ENCODE measurements at places on chromosomes 1 and 21.

GRCh38 chr1:179923029-179923428, 31.6 kb upstream of the CEP350 start:
- DNase-seq, result no peak

DNA sequence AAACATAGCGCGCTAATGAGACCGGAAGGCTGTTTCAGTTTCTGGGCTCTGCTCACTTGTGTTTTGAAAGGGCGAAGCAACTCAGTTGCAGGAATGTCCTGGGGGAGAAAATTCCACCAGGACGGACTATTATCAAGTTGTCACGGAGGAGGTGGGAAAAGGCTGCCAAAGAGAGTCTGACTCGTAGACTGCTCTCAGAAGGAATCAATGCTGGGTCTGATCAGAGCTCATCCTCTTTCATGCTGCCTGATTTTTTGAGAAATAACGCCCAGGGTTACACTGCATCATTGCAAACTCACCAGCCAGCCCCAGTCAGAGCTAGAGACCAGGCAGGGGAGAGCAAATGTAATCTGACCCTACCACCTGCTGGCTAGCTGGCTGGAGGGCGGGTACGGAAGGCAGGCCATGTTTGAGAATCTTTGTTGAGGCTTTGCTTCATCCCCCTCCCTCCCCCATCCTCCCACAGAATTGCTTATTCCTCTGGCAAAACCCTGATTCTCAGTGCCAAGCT, 36.4 kb upstream of the BCL9 start:
- DNase-seq, result peak; percentile 17

DNA sequence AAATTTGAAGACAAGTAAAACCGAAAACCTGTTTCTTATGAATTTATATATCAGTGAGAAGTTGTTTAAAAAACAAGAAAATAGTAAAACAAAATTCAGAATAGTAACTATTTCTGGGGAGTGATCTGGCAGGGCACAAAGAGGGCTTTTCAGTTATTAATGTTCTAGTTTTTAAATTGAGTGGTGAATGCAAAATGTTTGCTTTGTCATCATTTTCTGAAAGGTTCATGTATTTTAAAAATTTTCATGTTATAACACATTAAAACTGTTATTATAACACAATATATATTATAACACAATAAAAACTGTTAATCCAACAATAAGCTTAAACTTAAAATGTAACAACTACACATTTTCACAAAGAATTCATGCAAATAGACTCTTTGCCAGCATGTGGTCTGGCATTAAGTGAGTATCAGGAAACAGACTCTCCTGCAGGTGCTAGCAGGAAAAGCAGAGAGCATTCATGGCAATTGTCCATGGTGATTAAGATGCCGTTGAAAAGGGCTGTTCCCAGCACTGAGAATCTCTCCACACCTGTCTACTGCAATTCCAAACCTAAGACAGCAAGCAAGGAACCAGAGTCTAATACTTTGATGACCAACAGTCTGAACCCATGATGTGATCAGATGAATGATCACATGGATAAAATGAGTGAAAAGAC, 204.9 kb downstream of the TBX15 start:
- DNase-seq, result no peak

- DNase-seq, result no peak
Measured at GRCh38 chr1:232292239-232292638, 337.7 kb downstream of the SIPA1L2 start.

GRCh38 chr1:76101548-76101947, 27.0 kb downstream of the ST6GALNAC3 start:
- DNase-seq, result no peak

- no peak for DNase-seq
Measured at GRCh38 chr1:207884266-207885029, 26.5 kb downstream of the CD34 start.

DNA sequence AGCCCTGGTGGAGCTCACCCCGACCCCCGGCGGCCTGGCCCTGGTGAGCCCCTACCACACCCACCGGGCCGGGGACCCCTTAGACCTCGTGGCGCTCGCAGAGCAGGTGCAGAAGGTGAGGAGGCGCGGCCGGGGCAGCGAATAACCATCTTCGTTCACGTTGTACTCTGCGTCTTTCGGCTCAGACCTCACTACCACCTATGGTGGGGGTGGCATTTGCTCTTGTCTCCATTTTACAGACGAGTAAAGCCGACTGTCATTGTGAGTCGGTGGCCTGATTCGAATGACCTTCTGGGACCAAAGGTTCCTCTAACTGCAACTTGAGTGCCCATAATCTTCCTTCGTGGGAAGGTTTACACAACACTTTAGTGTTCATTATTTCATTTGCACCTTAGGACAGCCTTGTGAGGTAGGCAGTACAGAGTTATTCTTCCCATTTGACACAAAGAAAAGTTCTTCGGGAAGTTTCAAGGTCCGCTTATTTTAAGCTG, 506 bp downstream of the C1orf50 start:
- DNase-seq, result no peak

GRCh38 chr1:106465666-106466065, 590.8 kb upstream of the PRMT6 start:
- DNase-seq, result no peak

- no peak for DNase-seq
Measured at GRCh38 chr1:91622616-91623015, 122.0 kb downstream of the CDC7 start.

- peak; percentile 15 for DNase-seq
Measured at GRCh38 chr21:35291973-35292627, 243.0 kb upstream of the RUNX1 start.

GRCh38 chr1:229347528-229347927, 4.7 kb upstream of the CCSAP start:
- no peak for DNase-seq

DNA sequence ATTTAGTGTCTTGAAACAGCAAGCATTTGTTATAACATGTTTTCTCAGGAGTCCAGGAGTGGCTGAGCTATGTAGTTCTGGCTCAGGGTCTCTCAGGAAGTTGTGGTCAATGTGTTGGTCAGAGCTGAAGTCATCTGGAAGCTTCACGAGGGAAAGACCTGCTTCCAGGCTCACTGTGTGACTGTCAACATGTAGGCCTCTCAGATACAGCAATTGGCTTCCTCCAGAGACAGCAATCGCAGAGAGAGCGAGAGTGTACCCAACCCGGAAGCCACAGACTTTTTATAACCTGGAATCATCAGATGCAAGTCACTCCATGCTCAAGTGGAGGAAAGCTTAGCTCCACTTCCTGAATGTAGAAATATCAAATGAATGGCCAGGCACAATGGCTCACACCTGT, 40.9 kb downstream of the TNFRSF9 start:
- peak; percentile 47 for DNase-seq

DNA sequence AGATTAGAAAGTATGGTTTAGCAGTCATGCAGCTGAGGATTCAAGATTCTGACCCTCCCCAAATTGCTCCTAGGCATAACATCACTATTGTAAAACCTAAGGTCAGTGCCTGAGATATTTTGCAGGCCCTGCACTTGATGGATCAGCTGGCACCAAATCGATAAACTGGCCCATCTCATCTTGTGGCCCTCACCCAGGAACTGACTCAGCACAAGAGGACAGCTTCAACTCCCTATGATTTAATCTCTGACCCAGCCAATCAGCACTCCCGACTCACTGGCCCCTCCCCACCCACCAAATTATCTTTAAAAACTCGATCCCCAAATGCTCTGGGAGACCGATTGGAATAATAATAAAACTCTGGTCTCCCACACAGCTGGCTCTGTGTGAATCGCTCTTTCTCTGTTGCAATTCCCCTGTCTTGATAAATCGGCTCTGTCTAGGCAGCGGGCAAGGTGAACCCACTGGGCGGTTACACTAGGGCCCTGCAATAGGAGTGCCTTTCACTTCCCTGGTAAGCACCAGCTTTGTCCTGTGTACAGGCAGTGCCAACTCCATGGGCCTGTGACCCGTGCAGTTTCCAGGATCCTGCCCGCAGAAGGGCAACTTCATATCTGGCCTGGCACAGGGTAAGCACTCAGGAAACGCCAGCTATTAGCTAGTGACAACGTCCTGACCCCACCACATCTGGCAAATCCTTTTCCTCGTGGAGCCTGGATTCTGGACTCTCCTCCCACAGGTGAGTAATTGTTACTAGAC, 28.7 kb upstream of the SLC2A5 start:
- no peak for DNase-seq

- DNase-seq, result peak; percentile 74
Measured at GRCh38 chr1:63813829-63814277, 40.0 kb downstream of the ROR1 start.

DNA sequence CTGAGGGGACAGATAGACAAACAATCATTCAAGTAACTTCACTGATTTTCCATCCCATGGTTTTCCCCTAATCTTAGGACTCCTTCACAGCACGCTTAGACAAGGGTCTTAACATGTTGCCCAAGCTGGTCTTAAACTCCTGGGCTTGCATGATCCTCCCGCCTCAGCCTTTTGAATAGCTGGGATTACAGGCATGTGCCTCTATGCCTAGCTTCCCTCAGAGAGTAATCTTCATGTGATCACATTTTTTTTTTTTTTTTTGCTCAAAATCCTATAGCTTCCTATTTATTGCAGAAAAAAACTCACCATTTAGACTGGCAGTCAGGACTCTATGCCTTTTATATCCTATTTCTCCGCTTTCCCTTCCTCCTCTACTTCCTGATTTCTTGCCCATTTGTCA, 90.4 kb upstream of the DPH5 start:
- DNase-seq, result no peak

- DNase-seq, result no peak
Measured at GRCh38 chr1:41868241-41868998, 50.3 kb downstream of the HIVEP3 start.

DNA sequence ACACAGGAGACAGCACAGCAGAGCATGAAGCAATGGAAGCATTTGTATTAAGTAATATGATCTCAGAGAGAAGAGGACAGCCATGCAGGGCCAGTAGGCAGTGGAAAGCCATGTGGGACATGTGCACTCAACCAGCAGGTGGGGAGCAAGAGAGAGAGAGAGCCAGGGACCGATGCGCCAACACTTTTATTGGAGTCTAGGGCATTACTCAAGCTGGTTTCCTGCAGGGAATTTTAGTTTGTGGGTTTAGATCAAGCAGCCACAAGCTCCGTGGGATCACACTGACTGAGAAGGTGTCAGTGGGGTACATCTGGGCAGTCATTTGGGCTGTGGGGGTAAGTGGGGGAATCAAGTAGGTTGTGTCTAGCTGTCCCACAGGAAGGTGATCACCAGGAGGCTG, 137.1 kb downstream of the PCBP3 start:
- DNase-seq, result no peak

DNA sequence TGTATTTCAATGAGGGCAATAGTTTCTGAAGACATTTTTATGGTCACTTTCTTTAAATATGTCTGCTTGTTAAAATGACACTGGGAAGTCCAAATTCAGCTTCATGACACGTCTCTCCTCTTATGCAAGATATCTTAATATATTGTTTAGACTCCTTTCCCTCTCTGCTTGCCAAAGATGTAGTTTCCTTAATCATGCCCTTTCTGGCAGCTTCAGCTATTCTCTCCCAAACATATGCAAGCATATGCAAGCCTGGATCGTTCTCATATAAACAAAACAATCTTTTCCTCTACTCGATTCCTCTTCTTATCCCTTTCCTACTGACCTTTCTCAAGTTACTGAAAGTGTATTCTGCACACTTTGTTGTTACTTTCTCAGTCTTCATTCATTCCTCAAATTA, 372.2 kb downstream of the PTBP2 start:
- peak; percentile 69 for DNase-seq

- peak; percentile 44 for DNase-seq
Measured at GRCh38 chr1:149844101-149844500, 55.3 kb upstream of the BOLA1 start.

DNA sequence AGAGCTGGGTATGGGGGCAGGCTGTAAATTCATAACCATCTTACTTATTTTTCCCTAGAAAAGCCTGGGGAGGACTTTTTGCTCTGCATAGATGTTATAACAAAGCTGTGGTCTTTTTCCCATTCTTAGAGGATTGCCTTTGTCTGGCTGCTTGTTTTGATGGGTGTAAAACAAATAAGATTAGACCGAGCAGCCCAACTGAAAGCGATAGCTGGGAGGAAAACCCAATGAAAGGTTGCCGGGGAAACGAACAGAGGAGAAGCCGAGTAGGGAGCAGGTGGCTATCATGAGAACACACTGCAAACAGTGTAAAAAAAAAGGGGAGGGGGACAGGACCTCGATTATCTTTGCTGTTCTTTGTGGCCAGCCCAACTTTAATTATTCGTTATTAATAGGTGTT, 1.9 kb downstream of the ELAVL4 start:
- no peak for DNase-seq

- no peak for DNase-seq
Measured at GRCh38 chr1:47523835-47524215, 86.0 kb downstream of the FOXD2 start.

- DNase-seq, result no peak
Measured at GRCh38 chr1:243927381-243927780, 77.3 kb upstream of the AKT3 start.

DNA sequence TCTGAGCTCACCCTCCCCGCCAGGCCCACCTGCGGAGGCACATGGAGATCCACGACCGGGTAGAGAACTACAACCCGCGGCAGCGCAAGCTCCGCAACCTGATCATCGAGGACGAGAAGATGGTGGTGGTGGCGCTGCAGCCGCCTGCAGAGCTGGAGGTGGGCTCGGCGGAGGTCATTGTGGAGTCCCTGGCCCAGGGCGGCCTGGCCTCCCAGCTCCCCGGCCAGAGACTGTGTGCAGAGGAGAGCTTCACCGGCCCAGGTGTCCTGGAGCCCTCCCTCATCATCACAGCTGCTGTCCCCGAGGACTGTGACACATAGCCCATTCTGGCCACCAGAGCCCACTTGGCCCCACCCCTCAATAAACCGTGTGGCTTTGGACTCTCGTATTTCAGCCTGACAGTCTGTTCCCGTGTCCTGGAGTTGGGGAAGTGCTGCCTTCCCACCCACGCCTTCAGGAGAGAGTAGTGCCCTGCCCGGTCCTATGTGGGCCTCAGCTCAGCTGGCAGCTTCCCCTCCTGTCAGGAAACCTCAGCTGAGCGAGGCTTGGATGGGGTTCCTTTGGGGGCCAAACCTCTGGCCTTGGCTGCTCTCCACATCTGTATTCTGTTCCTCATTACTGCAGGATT, 9.2 kb downstream of the ZBTB48 start:
- no peak for DNase-seq

- peak; percentile 34 for DNase-seq
Measured at GRCh38 chr1:154407198-154408091, 2.3 kb downstream of the IL6R start.

DNA sequence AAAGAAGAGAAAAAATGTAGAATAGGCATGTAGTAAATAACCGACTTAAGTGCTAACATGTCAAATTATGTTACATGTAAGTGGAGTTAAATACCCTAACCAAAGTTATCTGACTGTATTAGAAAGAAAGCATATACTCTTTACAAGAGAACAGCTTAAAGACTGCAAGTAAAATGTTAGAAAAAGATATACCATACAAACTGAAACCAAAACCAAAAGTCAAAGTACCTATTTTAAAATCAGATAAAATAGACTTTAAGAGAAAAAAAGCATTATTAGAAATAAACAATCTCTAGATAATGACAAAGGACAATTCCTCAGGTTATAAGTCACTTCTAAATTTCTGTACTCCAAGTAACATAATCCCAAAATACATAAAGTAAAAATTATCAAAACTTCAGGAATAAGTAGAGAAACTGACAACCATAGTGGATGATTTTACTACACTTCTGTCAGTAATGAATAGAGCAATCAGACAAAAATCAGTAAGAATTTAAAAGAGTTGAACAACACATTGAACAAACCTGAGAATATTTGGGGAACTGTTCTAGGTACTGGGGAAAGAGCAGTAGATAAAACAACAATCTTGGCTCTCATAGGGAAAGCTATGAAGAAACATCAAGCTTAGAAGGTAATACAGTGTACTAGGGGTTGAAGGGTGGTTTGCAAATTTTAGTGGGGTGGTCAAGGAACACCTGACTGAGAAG, 127.3 kb downstream of the TBX19 start:
- DNase-seq, result no peak

GRCh38 chr1:94596260-94596659, 54.7 kb upstream of the F3 start:
- no peak for DNase-seq
